ENCODE measurements at places on chromosomes 6 and 20.

- peak; percentile 56 for DNase-seq
Observed at GRCh38 chr20:1809131-1809572, 86.1 kb upstream of the SIRPA start.

- DNase-seq, result no peak
Observed at GRCh38 chr6:158766621-158767455, 52.3 kb downstream of the EZR start.

DNA sequence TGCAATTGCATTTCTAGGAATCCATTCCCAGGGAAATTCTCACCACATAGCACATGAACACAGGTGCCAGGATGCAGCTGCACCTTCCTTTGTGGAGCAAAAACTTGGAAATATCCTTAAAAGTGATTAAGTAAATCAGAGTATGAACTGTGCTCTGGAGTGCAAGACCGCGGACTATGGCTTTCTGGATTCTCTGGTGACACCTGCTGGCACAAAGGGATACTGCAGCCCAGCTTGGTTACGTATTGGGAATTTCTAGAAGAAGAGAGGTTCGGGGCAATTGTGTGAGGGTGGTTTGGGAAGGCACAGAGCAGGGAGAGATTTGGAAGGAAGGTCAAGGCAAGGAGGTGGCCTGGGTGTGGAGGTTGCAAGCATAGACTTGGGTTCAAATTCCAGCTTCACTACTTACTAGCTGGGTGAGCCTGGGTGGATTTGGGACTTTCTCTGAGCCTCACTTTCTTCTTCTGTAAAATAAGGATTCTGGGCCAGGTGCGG, 15.9 kb upstream of the PEDS1 start:
- DNase-seq, result peak; percentile 88

- peak; percentile 47 for DNase-seq
Observed at GRCh38 chr20:53706466-53707370, 113.1 kb upstream of the ZNF217 start.

DNA sequence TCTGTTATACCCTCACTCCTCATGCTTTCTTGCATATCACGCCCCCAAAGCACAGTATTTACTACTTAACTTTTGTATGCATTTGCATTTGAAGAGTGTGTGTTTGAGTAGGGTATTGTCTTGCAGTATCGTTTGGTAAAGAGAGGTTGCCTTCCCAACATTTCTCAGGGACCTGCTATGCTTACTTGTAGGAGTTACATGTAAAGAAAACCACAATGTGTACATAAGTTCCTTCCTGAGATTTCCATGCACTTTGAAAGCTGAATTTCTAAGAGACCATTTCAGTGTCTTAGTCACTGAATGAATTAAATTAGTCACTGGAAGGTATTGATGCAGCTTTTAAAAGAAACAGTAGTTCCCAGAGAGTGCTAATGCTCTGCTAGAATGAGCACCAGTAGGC, 159.3 kb upstream of the LAMA2 start:
- no peak for DNase-seq

GRCh38 chr6:89559487-89559886, 79.1 kb downstream of the LYRM2 start:
- DNase-seq, result peak; percentile 13

GRCh38 chr20:23180451-23180921, 94.4 kb upstream of the CD93 start:
- DNase-seq, result no peak

DNA sequence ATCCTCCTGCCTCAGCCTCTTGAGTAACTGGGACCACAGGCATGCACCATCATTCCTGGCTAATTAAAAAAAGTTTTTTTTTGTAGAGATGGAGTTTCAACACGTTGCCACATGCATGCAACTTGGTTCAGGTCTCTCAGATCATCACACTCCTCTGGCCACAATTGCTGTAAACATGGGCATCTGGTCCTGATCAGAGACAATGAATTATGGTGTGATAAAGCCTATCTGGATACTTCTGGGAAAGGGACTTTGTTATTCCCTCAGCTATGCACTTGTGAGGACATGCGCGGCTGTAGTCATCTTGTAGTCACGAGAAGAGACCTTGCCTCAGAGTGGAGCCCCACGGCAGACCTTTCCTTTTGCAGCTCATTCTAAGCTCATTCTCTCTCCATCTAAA, 210.9 kb upstream of the ZFP64 start:
- no peak for DNase-seq

DNA sequence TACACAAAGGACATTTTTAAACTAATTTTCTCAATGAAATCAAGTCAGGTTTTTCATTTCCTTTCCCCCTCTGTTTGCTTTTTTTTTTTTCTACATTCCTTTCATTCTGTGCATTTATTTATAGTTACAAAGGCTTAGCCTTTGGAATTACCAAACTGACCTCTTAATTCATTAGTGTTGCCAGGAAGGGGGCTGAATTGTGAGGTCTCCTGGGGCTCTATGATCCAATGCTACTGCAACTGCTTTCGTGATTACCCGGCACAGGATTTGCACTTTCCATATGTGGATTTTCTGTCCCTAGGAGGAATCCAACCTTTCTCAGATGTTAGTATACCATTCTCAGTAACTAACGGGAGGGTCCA, 35.3 kb downstream of the NEDD9 start:
- DNase-seq, result peak; percentile 79

- DNase-seq, result no peak
Observed at GRCh38 chr20:38283236-38283635, 20.7 kb upstream of the BPI start.

GRCh38 chr6:4613795-4614194, 162.4 kb upstream of the CDYL start:
- no peak for DNase-seq

DNA sequence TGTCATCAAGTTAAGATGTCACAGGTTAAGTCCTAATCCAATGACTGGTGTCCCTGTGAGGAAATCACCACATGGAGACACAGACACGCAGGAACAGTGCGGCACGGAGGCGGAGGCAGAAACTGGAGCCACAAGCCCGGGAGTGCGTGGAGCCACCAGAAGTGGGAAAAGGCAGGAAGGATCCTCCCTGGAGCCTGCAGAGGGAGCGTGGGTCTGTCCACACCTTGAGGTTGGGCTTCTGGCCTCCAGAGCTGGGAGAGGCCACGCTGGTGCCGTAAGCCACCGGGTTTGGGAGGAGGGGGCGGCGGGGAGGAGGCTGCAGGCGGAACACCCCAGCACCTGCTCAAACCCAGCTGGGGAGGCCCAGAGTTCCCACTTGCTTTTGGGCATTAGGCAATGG, 3.8 kb downstream of the CABLES2 start:
- DNase-seq, result no peak

GRCh38 chr20:47854687-47855212, 69.5 kb upstream of the SULF2 start:
- peak; percentile 79 for DNase-seq

- no peak for DNase-seq
Observed at GRCh38 chr6:15200087-15200486, 45.8 kb upstream of the JARID2 start.

DNA sequence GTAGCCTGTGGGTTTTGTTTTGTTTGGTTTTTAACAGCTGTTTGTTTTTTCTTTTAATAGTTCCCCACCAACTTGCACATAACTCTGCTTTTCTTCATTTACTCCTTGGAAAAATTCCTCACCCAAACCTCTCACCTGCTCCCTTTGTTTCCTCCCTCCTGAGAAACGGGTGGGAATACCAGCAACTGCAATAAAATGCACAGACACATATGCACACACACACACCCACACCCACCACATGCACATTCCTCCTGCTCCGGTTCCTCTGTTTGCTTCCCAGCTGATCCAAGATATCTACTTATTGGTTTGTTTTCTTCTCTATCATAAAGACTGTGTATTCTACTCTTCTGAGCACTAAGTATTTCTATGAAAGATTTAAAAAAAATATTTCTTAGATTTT, 161.1 kb upstream of the EPHA7 start:
- DNase-seq, result no peak

GRCh38 chr20:17628101-17628841, 53.8 kb downstream of the RRBP1 start:
- no peak for DNase-seq

Measured in fibroblast of pulmonary artery (primary cell).